ENCODE measurements at places on chromosomes 7 and 10. TPM values are rescaled to one million over a fixed set of nuclear protein-coding genes. Genes with fewer than 3 reads are reported as not detected.

The ATP6V1F gene
- total RNA-seq: 25.5 TPM

The CSTF2T gene
- total RNA-seq: 10.3 TPM

The ZNF679 gene
- not detected for total RNA-seq

The HOXA11 gene
- total RNA-seq: 4.5 TPM

The NMT2 gene
- 28.7 TPM for total RNA-seq

The KIF11 gene
- 0.60 TPM for total RNA-seq

The FBXL13 gene
- 0.96 TPM for total RNA-seq

The TRIM50 gene
- total RNA-seq: not detected

The NFE2L3 gene
- 9.4 TPM for total RNA-seq

The ZNF804B gene
- total RNA-seq: not detected

All from transverse colon (tissue), 4 donors.